ENCODE measurements at places on chromosomes 4 and X. TPM values are rescaled to one million over a fixed set of nuclear protein-coding genes. Genes with fewer than 3 reads are reported as not detected.
A peak's percentile ranks its signal among the peaks of the same experiment; 100 is the strongest.

DNA sequence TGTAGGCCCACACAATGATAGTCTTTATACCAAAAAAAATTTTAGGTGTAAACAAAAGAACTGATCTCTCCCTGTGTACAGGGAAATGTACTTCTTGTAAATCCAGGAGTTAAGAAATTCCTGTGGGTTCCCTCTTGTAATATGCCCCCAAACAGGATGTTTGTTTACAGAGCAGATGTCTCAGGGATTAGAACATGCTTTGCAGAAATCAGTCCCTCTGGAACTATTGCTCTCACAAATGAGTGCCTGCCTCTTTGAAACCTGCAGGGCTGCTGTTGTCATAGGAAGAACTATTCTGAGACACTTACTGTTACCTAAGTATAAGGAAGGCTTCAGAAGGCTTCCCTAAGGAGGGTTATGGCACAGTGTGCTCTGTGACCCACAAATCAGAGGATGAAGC is 35.6 kb downstream of the PAK3 start:
- H3K27me3 ChIP-seq, result no peaks in the 10 kb centered on the region
- no peak for DNase-seq
- H3K4me3 ChIP-seq, result no peak overlapping the region
- no peaks in the 10 kb centered on the region for H3K36me3 ChIP-seq
- H3K4me1 ChIP-seq, result no peaks in the 10 kb centered on the region
- H3K27ac ChIP-seq, result no peak overlapping the region

- no peaks in the 10 kb centered on the region for H3K27me3 ChIP-seq
- no peaks in the 10 kb centered on the region for H3K36me3 ChIP-seq
- no peak overlapping the region for H3K27ac ChIP-seq
- no peak overlapping the region for H3K4me3 ChIP-seq
- DNase-seq, result no peak
These were observed 61.0 kb upstream of the EXOC1L start for GRCh38 chr4:55758570-55758969.

DNA sequence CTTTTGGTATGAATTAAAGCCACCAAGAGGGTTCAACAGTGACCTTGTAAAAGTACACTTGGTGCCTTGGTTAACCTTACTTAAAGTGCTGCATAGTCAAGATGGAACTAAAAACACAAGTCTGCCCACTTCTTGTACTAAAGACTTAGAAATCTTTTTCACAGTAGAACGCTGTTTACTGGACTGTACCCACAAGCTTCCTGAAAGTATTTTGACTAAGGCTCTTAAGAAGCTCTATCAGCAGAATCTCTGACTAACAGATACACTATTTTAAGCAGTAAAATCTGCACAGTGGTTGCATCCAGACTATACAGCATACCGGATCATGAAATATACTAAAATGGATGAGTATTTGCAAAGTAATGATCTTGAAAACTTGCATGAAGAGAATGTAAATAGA is 7.2 kb downstream of the RAB28 start:
- H3K4me3 ChIP-seq, result no peak overlapping the region
- DNase-seq, result no peak
- H3K36me3 ChIP-seq, result no peaks in the 10 kb centered on the region
- no peaks in the 10 kb centered on the region for H3K27me3 ChIP-seq
- no peak overlapping the region for H3K27ac ChIP-seq
- H3K4me1 ChIP-seq, result peaks cover 3% of the 10 kb centered on the region

DNA sequence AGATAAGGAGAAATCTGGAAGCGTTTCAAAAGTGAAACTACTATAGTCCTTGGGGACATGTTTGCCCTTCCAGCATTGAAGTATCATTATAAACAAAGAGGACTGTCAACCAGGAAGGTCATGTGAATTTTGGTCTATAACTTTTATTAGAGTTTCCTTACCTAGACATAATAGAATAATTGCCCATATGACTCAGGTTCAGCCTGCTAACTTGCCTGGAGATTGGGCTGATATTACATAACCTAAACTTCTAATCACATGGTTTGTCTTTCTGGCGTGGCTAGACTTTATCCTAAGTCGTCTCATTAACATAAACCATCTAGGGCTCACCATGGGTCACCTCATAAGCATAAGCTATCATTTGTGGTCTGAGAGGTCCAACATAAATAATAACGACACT is 775.9 kb downstream of the CENPC start:
- H3K27ac ChIP-seq, result no peak overlapping the region
- H3K36me3 ChIP-seq, result no peaks in the 10 kb centered on the region
- H3K4me1 ChIP-seq, result no peaks in the 10 kb centered on the region
- DNase-seq, result no peak

DNA sequence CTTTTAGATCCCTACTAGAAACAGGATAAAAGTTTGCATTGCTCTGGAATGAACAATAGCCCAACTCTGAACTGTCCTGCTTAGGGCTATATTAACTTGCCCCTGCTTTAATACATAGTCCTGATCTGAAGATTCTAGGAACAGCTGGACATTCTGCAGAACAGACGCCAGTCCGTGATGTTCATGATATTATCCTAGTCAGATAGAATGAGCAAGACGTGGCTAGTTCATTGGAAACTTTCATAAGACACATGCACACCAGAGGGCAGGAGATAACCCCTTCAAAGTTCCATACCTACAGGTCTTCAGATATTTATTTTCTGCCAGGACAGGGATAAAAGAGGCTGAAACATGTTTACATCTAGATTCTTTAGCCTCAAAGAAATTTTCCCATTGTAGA is 75.5 kb upstream of the CLNK start:
- H3K27ac ChIP-seq, result no peak overlapping the region
- H3K27me3 ChIP-seq, result no peaks in the 10 kb centered on the region
- H3K36me3 ChIP-seq, result no peaks in the 10 kb centered on the region
- no peak for DNase-seq
- H3K4me1 ChIP-seq, result no peaks in the 10 kb centered on the region

DNA sequence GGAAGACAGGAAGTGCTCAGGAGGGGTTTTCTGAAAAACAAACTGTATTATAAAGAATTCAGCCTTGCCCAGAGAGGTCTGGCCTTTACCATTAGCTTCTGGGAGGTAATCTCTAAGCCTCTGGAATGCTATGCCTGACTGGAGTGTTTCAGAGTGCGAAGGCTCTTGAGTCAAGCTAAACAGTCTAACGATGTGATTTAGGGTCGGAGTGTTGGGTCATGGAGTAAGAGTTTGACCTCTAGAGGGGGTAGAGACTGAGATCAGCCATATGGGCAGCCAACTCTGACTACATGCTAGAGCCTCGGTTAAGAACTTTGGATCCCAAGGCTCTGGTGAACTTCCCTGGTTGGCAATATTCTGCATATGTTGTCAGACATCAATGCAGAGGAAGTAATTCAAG is 15.0 kb downstream of the BOD1L1 start:
- H3K27me3 ChIP-seq, result no peaks in the 10 kb centered on the region
- no peak for DNase-seq
- H3K4me1 ChIP-seq, result no peaks in the 10 kb centered on the region
- peaks cover 4% of the 10 kb centered on the region for H3K36me3 ChIP-seq

- H3K4me1 ChIP-seq, result no peaks in the 10 kb centered on the region
- no peak overlapping the region for H3K4me3 ChIP-seq
- no peaks in the 10 kb centered on the region for H3K36me3 ChIP-seq
- no peaks in the 10 kb centered on the region for H3K27me3 ChIP-seq
- H3K27ac ChIP-seq, result no peak overlapping the region
- no peak for DNase-seq
These were observed 354.7 kb downstream of the STIM2 start for GRCh38 chr4:27215220-27215826.

GRCh38 chr4:3291969-3292570 is 751 bp upstream of the RGS12 start:
- H3K4me1 ChIP-seq, result peaks cover 22% of the 10 kb centered on the region
- H3K4me3 ChIP-seq, result peak overlapping the region; percentile 86
- peak; percentile 51 for DNase-seq
- no peaks in the 10 kb centered on the region for H3K27me3 ChIP-seq

GRCh38 chrX:153669174-153669890 is 4.3 kb downstream of the PNCK start:
- H3K4me3 ChIP-seq, result no peak overlapping the region
- H3K27ac ChIP-seq, result no peak overlapping the region
- no peak for DNase-seq

GRCh38 chrX:2928583-2929434 is at the start of gene ARSD:
ARSD (minus strand) TSS chrX:2929339; CDS start chrX:2929275, 64 bp downstream.
- DNase-seq, result peak; percentile 53
- peak within 1 kb of the TSS; percentile 46 for H3K4me3 ChIP-seq
- no peaks in the 10 kb centered on the region for H3K36me3 ChIP-seq

- no peaks in the 10 kb centered on the region for H3K27me3 ChIP-seq
- no peak overlapping the region for H3K27ac ChIP-seq
- no peak for DNase-seq
- no peak overlapping the region for H3K4me3 ChIP-seq
- peaks cover 18% of the 10 kb centered on the region for H3K4me1 ChIP-seq
These were observed 102.3 kb upstream of the NAP1L5 start for GRCh38 chr4:88799900-88800299.

DNA sequence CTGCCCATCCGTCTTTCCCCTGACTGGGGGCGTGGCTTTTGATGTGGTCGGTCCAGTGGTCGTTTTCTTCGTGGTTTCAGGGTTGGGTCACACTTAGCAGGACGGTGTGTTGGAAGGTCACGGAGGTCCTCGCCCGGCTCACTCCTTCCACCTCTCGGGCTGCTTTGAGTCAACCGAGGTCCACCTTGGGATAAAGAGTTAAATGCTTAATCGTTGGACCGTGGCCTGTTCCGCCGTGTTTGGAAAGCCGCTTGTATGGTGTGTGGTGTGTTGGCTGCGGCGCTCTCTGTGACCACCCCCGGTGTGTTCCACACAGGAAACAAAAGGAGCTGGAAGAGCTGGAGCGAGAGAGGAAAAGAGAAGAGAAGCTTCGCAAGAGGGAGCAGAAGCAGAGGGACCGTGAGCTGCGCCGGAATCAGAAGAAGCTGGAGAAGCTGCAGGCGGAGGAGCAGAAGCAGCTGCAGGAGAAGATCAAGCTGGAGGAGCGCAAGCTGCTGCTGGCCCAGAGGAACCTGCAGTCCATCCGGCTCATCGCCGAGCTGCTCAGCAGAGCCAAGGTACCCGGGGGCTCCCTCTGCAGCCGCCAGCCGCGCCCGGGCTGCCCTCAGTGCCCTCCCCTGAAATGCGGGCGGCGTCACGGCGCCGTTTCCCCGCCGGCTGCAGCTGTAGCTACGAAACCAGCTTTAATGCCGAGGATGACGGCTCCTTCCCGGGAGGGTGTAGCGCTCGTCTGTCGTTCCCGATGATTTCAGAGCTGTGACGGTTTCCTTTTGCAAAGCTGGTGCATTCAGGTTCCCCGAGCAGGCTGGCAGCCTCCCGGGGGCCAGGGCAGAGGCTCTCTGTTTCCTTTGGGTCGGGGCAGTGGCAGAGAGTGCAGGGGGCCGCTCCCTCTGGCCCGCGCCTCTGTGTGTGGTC is 7.7 kb downstream of the AKAP17A start:
- DNase-seq, result no peak
- H3K36me3 ChIP-seq, result peaks cover 87% of the 10 kb centered on the region
- no peaks in the 10 kb centered on the region for H3K27me3 ChIP-seq
- H3K4me1 ChIP-seq, result no peaks in the 10 kb centered on the region
- no peak overlapping the region for H3K27ac ChIP-seq
- no peak overlapping the region for H3K4me3 ChIP-seq

- DNase-seq, result no peak
- H3K27me3 ChIP-seq, result no peaks in the 10 kb centered on the region
- H3K4me3 ChIP-seq, result no peak overlapping the region
- H3K4me1 ChIP-seq, result no peaks in the 10 kb centered on the region
- H3K36me3 ChIP-seq, result no peaks in the 10 kb centered on the region
These were observed 76.6 kb downstream of the F11 start for GRCh38 chr4:186342582-186342981.

Gene PWWP3B
- total RNA-seq, result 3.2 TPM

Gene HTN1
- not detected for total RNA-seq

Gene TMEM156
- not detected for total RNA-seq

Gene GPR34
- 3.7 TPM for total RNA-seq

Gene UCHL1
- 38.5 TPM for total RNA-seq

Gene MCF2
- not detected for total RNA-seq

Gene POLN
- 0.86 TPM for total RNA-seq

Gene TMEM144
- 1.9 TPM for total RNA-seq
